Brain microvascular endothelial cell (primary cell): ENCODE measurements at places on chromosomes 7 and 10.
A peak's percentile ranks its signal among the peaks of the same experiment; 100 is the strongest.

DNA sequence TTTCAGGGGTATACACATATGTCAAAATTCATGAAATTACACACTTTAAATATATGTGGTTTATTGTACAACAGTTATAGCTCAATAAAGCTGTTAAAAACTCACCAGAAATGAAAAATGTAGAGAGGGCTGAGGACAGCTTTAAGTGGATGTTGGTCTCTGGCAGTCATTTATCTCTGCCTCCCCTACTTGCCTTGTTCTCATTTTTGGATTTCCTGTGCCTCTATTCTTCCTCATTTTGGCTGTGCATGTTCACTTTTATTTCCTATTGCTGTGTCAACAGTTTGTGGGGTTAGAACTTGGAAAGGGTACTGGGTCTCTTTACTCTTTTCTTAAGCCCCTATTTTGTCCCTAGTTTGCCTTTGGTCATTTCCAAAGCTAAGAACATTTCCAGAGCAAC is 18.6 kb upstream of the MEST start:
- DNase-seq = no peak

GRCh38 chr10:97640868-97641811 is 669 bp downstream of the PI4K2A start:
- DNase-seq = peak; percentile 25

DNA sequence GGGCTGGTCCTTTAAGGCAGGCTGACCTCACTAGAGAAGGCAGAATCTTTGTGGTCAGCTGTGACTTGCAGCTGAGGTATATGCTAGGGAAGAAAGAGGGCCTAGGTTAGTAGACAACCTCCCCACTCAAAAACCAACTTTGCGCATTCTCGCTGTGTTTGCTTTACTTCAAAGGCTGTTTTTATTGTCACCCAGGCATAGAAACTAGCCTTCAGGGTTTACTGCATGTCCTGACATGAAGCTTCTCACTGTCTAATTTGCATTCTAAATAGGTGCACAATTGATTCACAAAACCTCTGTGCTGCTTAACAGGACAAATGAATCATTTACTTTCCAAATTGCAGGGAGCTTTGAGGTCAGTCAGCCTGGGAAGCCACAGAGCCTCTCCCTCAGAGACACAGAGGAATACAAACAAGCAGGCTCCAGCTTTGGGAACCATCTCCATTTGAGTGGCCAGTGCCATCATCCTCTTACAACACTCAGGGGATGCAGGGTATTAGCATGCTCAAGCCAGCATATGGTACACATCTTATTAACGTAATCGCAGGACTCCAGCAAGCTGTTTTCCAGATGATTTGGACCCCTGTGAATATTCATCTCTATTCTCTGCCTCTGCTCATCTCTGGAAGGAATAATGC is 596.4 kb upstream of the GHITM start:
- no peak for DNase-seq

DNA sequence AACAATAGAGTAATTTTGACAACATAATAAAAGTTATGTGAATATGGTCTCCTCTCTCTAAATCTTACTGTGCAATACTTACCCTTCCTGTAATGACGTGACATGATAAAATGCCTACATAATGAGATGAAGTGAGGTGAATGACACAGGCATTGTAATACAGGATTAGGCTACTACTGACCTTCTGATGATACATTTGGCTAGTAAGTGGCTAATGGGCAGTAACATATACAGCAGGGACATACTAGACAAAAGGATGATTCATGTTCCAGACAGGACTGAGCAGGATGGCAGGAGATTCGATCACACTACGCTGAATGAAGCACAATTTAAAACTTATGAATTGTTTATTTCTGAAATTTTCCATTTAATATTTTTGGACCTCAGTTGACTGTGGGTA is 4.7 kb downstream of the C10orf88 start:
- no peak for DNase-seq

DNA sequence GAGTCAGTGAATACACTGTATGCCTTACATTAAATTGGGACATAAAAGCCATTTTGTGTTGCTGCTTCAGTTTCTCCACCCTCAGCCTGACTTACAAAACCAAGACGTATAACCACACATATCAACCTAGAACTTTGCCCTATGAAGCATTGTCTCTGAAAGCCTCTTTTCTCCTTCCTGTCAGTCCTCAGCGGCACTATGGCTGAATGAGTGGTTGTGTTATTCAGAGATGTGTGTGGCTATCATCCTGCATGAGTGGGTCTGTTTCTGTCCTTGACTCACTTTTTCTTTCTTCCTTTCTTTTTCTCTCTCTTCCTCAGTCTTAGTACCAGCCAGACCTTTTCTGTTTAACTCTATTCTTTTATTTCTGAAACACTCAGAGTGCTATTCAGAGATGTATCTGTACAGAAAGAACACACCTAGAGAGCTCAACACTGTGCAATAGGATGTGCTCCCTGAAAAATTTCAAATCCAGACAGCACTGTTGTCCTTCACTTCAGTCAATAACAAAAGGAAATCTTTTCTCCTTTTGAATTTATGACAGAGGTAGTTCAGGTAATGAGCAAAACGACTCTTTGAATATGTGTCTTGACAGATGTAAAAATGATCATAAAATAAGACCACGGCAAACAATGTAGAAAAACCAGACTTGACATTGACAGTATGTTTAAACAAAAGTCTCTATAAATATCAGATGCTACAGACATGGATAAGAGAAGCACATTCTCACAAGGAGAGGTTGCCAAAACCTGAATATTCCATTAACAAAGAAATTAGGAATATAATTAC is 163.3 kb upstream of the FEZF1 start:
- no peak for DNase-seq

DNA sequence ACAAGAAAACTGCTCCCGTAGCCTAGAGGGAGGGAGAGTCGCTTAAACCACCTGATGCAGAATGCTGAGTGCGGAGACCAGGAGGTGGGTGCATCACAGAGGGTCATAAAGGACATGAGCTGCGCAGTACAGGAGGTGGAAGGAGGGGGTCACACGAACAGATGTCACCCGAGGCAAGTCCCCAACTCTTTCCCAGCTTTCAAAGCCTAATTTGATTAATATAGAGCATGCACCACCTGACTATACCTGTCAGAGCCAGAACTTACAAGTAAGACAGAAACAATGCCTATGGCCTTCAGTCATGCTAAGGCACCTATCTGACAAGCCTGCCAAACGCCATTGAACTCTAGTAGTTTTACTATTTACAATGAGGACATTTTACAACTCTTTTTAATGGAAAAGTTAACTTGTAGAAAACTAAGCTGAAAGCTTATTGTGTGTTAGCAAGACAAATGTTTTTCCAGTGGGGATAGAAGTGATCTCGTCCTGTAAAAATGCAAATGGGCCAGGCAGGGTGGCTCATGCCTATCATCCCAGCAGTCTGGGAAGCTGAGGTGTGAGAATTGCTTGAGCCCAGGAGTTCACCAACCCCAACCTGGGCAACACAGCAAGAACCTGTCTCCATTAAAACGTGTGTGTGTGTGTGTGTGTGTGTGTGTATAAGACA is 1.1 kb upstream of the VOPP1 start:
- no peak for DNase-seq

GRCh38 chr7:4070214-4070613 is 611.9 kb upstream of the FOXK1 start:
- no peak for DNase-seq

DNA sequence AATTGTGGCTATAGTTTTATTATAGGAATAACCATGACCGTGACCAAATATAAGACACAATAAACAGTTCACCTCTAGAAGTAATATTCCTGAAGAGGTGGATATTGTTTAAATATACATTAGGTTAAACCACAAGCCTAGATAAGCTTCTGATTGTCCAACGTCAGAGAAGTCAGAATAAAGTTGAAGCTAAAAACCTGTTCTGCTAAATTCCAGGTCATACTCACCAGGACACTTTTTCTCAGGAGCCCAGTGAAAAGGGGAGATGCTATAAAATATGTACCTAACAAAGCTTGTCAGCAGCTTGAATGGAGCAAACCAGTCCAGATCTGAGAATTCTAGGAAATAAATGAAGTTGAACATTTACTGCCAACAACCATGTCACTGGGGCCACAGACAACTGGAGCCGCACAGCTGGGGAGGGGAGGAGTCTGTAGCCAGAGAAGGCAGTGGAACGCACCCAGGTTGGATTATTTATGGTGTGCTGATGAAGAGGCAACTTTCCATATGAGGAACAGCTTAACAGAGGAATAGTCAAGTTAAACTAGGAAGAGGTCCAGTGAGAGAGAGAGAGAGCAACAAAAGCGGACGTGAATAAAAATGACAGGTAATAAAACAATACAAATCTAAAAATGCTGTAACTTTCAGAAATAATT is 191.1 kb downstream of the ZNF438 start:
- no peak for DNase-seq

DNA sequence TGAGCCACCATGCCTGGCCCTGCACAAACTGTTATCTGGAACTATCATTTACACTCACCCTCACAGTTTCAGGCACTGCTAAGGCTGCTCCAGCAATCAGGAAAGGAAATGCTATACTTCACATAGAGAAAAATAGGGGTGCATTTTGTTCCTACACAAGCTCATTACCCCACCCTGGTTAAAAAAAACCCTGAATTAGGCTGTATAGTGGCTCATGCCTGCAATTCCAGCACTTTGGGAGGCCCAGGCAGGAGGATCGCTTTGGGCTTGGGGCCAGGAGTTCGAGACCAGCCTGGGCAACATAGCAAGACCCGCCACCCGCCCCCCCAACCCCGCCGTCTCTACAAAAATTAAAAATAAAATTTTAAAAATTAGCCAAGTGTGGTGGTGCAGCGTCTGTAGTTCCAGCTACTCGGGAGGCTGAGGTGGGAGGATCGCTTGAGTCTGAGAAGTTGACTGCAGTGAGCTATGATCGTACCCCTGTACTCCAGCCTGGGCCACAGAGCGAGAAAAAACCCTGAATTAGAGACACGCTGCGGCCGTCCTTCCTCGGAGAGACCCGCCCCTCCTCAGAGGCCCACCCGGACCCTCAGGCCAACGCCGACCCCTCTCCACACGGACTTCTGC is 539 bp downstream of the PTCD1 start:
- DNase-seq = no peak

DNA sequence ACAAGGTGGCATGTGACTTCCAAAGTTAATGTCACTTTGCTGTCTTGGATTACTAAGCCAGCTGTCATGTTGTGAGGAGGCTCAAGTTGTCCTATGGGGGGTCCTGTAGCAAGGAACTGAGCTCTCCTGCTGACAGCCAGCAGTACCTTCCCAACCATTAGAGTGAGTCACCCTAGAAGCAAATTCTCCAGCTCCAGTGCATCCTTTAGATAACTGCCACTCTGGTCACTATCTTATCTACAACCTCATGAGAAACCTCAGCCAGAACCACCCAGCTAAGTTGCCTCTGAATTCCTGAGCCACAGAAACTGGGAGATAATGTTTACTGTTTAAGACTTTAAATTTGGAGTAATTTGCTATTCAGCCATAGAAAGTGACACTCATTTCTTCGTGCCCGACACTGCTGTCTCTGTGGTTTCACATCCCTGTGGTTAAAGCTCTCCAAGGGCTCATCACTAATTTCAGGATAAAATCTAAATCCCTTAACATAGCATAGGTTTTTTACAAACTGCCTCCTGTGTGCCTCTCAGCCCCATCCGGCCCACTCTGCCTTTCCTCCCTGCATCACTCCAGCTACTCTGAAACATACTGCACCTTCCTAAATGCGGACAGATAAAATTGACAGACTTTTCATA is 83.5 kb downstream of the PRR15 start:
- DNase-seq = peak; percentile 45

GRCh38 chr10:70148516-70148915 is 2.0 kb upstream of the TYSND1 start:
- no peak for DNase-seq

GRCh38 chr7:84617265-84618030 is 422.9 kb upstream of the SEMA3A start:
- DNase-seq = no peak

GRCh38 chr10:96641396-96642295 is 54.8 kb upstream of the TM9SF3 start:
- DNase-seq = no peak

- no peak for DNase-seq
Observed at GRCh38 chr7:945556-946255, 8.8 kb downstream of the ADAP1 start.

- DNase-seq = peak; percentile 62
Observed at GRCh38 chr10:17431871-17432311, 22.5 kb downstream of the ST8SIA6 start.

DNA sequence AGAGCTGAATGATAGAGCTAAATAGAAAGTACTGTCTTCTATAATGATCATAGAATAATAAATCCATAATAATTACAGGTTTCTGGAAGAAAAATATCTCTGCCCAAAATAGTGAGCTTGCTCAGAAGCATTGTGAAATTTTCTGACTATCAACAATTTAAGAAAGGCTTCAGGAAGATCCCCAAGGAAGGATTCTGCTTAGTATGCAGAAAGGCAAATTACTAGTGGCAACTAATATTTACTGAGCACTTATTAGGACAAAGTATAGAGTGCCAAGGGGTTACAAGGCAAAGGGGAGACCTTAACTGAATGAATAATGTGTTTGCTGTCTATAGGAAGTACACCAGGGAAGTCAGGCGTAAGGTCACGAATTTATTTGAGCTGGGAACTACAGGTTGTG is 158.1 kb upstream of the LRRTM3 start:
- DNase-seq = no peak

DNA sequence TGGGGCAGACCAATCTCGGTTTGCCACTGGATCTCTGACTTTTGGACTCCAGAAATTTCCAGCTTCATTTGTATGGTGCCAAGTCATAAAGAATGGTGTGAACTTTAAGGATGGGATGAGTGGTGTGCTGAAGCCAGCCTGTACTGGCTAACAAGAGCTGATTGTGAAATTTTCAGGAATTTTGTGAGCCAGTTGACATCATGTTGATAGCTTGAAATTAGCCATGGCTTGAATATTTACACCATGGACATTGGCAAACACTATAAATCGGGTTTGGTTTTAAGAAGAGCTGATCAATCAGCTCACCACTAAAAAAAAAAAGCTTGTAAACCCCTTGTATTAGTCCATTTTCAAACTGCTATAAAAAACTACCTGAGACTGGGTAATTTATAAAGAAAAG is 14.1 kb upstream of the MYH16 start:
- no peak for DNase-seq

GRCh38 chr10:454860-455259 is 234.6 kb downstream of the DIP2C start:
- DNase-seq = peak; percentile 87

GRCh38 chr10:9222917-9223316 is 1168.4 kb downstream of the GATA3 start:
- no peak for DNase-seq

DNA sequence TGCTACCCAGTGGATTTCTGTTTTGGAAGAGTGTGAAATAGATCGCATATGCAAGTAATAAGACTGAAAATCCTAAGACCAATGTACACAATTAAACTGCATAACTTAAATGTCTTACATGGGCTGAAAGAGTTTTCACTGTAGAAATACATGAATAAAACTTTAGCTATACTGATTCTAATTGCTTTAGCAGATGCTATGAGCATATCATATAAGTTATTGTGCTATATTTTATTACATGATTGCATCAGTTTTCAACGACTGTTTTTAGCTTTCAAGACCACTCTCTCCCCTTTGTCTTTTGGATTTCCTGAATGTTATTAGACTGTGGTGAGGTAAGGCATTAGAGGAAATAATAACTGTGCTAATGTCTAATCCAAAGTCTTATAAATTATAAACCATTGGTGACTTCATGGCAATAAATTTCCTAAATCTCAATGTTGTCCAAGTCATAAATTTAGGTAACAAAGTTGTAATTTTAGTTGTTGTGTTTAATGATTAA is 124.5 kb downstream of the SEMA3A start:
- DNase-seq = no peak

GRCh38 chr7:86928308-86928707 is 131.1 kb downstream of the ELAPOR2 start:
- no peak for DNase-seq
